ENCODE measurements at places on chromosomes 3 and 15.

DNA sequence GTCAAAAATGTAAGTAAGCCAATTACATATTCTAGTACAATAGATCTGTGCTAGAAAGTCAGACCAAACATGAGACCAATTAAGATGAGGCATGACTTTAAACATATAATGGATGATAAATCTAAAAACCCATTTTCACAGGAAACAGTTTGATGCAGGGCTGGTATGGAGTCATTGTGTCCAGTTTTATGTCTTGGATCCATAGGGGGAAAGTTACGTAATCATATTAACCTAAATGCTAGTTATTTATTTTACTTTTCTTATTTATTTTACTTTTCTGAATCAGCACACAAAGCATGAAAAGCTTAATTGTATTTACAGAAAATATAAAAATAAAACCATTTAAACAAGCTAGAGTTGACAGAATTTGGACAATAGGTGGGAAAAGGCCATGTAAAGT is 26.3 kb upstream of the TMCC1 start:
- DNase-seq = no peak

DNA sequence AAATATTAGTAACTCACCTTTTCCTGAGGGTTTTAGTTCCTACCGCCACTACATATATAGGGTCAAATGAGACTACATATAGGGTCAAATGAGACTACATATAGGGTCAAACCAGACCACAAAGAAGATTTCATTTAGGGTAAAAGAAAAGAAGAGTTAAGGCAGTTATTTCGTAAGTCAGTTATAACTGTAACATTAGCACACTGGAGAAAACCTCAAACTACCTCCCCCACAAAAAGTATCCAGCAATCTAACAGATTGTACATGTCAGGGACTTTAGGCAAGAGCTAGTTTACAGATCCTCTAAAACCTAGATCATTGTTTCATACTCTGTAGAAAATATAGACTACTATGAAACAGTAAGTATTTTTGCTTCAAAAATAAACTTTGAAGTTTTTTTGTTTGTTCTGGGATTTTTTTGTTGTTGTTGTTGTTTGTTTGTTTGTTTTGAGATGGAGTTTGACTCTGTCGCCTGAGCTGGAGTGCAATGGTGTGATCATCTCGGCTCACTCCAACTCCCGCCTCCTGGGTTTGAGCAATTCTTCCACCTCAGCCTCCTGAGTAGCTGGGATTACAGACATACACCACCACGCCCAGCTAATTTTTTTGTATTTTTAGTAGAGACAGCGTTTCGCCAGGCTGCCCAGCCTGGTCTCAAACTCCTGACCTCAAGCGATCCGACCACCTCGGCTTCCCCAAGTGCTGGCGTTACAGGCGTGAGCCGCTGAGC is 92.4 kb upstream of the CGNL1 start:
- no peak for DNase-seq

- no peak for DNase-seq
Observed at GRCh38 chr3:122099255-122099654, 44.1 kb downstream of the CD86 start.

DNA sequence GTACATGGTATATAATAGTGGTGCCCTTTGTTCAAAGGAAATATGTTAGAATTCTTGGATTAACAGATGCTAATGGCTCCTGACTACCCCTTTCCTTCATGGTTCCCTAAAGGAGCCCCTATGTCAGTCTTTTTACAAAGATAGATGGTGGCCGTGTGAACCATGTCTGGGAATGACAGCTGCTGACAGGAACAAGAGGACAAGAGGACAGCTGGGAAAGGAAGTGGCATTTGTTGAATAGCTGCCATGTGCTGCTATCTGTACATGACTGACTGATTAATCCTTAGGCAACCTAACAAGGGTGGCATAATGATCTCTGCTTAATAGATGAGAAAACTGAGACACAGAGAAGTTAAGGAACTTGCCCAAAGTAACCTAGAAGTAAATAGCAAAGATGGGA is 321.7 kb downstream of the ZNF621 start:
- DNase-seq = no peak

- no peak for DNase-seq
Observed at GRCh38 chr3:56192001-56192400, 276.3 kb downstream of the ERC2 start.

- DNase-seq = no peak
Observed at GRCh38 chr15:85597155-85597815, 197.4 kb downstream of the KLHL25 start.

GRCh38 chr15:84151205-84151931 is 84.2 kb upstream of the GOLGA6L4 start:
- DNase-seq = no peak

- no peak for DNase-seq
Observed at GRCh38 chr3:142004025-142004424, 127.6 kb downstream of the ATP1B3 start.

DNA sequence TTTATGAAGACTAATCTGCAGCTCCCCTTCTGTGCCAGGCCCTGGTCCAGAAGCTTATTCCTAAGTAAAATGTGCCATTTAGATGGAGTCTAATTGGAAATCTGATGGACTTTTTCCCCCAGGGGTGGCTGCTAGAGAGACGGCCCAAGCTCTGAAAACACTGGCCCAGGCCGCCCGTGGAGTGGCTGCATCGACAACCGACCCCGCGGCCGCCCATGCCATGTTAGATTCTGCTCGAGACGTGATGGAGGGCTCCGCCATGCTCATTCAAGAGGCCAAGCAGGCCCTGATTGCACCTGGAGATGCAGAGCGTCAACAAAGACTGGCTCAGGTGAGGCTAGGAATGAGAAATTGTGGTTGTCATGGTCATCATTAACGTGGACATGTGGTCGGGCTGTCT is 305.8 kb upstream of the TPM1 start:
- DNase-seq = no peak

GRCh38 chr3:194379231-194379630 is 9.7 kb upstream of the LRRC15 start:
- DNase-seq = no peak

All from NCI-H1105 (cell line).